ENCODE measurements at places on chromosomes 16 and 17.

DNA sequence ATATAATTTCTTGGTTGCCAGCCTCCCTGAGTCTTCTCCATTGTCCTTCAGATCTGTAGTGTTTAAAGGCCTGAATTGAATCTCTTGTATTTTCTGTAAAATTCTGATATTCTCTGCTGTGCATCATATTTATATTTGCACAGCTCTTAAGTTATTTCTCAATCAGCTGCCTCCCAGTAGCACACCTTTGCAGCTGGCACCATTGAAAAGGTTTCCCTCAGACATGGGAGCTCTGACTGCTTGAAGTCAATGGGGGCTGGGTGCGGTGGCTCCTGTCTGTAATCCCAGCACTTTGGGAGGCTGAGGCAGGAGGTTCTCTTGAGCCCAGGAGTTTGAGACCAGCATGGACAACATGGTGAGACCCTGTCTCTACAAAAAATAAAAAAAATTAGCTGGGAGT, 40.4 kb downstream of the PITPNC1 start:
- no peak for DNase-seq

- no peak for DNase-seq
Measured at GRCh38 chr16:1089439-1089821, 6.6 kb downstream of the C1QTNF8 start.

- DNase-seq = no peak
Measured at GRCh38 chr17:14007951-14008350, 61.4 kb upstream of the COX10 start.

DNA sequence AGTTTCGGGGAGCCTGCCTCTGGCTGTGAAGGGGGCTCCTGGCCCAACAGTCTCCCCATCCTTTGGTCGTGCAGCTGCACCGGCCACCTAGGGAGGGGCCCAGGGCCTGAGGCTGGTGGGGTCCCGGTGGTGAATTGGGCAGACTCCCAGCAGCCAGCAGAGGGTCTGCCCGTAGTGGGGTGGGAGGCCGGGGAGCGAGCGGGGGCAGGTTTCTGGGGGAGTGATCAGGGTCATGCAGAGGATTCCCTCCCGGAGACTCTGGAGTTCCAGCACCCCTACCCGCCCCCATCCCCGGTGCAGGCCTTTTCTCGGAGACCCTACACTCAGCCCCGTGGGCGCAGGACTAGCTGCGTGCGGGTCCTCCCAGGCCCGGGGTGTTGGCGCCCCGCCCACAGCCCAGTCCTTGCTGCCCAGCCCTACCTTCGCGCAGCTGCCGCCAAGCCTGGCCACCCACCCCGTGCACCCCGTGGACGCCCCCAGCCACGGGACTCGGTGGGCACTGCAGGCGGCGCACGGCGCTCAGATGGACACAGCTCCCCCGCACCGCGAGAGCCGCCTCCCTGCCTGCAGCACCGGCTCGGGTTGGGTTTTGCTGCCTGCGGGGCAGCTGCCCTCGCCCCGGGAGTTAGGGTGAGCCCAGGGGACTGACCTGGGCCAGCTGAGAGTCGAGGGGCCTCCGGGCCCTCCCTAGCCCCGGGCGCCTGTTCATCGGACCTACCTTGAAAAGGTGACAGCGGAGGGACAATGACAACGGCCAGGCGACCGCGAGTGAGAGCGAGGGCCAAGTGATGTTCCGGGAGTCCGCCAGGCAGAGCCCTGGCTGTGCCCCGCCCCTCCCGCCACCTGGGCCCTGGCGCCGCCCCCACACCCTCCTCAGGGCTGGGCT, at the start of gene GNG13:
TSS of gene GNG13 (minus strand) at position 787 of the 886 bp plus-strand sequence. CDS start 1,657 bp downstream, outside the sequence.
- DNase-seq = no peak

DNA sequence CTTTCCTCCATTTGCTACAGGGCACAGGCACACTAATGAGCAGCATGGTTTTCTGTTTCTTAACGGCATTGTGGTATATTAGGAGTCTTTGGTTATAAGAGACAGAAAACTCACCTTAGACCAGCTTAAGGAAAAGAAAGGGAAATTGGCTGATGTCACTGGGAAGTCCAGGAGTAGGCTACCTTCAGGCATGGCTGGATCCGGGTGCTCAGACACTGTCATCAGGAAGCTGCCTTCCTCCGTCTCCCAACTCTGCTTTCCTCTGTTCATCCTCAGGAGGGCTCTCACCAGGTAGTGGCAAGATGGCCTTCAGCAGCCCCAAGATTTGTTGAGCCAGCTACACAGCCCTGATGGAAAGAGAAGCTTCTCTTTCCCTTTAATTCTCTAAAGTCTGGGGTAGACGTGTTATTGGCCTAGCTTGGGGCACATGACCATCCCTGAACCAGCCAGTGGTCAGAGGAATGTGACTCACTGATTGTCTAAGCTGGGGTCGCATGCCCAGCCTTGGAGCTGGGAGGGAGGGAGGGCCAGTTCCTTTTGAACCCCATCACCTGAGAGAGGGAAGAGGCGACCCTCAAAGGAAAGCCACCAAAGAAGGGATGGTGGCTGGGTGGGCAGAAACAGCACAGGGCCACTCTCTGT, 117.4 kb downstream of the CLEC16A start:
- DNase-seq = no peak
